Muscle of back (tissue), 13 donors: ENCODE measurements at places on chromosomes 1 and 21. TPM values are rescaled to one million over a fixed set of nuclear protein-coding genes. Genes with fewer than 3 reads are reported as not detected.

DNA sequence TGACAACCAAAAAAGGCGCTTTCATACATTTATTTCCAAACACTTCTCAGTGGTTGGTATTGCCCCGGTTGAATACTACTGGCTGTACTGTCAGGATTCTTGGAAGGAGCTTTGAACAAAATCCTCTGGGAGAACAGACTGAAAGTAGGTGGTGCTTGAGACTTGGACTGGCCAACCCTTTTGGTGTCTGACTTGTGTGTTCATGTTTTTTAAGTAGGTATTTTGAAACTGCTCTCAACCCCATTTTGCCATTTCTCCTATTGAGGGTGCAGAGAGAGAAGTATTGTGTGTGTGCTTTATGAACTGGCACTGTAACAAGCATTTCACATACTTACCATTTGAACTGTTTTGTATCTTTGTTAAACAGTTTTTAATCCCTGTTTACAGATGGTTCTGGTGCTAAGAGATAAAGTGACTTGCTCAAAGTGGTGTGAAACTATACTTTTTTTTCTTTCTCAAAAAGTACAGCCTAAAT, 21.2 kb downstream of the ARID1A start:
- DNase-seq: peak; percentile 17

GRCh38 chr1:232112076-232112475, 485.5 kb downstream of the DISC1 start:
- peak; percentile 22 for DNase-seq

DNA sequence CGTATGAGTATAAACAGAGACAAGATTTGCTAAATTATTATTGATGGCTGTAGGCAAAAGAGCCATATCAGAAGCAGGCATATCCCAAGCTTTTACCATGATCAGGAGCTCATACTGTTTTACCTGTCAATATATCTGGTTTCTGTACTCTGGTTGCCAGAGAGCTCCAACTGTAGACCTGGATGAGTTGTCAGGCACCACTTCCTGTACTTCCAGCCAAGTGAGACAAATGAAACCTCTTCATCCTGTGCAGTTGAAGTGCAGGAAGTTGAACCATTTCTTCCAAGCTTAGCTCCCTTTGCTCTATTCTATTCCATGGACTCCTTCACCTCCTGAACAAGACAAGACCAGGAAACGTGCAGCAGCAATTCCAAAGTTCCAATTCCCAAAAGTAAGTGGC, 115.6 kb downstream of the ZNF281 start:
- no peak for DNase-seq

DNA sequence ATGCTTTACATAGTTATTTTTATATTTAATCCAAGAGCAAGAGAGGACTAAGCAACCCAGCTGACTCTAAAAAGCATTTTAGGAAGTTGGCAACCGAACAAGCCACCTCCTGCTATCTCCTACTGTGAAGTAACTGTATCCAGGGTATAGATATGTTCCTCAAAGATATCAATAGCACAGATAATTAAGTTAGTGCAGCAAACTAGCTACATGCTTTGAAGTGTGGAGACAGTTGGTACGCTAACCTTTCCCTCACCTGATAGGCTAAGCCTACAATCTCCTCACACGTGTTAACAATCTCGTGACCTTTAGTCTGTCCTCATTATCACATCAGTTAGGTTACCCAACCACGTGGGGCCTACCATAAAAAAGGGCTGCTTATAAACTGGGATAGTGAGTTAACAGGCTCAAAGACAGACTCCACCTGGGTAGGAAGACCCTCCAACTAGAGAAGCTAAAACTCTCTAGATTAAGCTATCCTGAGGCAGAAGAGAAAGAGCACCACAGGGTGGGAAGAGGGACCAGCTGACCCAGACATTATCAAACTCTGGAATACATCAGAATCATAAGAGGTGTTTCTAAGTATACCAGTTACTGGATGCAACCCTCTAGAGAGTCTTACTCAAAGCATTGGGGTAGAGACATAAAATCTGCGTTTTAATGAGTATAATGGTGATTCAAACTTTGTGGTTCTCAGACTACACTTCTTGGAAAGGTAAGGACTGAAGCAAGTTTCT, 340.1 kb upstream of the ESRRG start:
- no peak for DNase-seq

- no peak for DNase-seq
These were observed 48.6 kb upstream of the COL6A1 start for GRCh38 chr21:45932922-45933502.

Gene OR2L5
- polyA plus RNA-seq: not detected

Gene CA14
- 7.4 TPM for polyA plus RNA-seq

Gene TRIM58
- 6.0 TPM for polyA plus RNA-seq

Gene BCL2L15
- polyA plus RNA-seq: 0.45 TPM
